ENCODE measurements at places on chromosomes 4 and X.

GRCh38 chr4:142129931-142130330 lies 493.5 kb downstream of the IL15 start:
- DNase-seq, result no peak

DNA sequence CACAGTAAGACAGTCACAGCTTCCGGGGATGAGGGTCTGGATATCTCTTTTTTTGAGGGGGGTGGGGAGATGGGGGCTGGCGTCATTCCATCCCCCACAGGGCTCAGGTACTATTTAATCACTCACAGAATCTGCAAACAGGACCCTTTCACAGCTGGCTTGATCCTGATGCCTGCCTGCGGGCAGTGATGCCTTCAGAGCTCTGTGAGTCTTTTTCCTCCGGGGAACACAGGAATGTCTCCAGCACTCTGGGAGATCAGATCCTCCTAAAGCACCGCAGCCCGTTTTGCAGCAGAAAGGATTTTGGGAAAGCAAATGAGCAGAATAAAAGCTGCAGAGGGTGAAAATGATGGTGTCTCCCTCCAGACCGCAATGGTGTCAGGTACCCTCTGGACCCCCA lies 13.2 kb upstream of the SHOX start:
- DNase-seq, result no peak

GRCh38 chr4:173556398-173557131 lies 26.5 kb upstream of the HAND2 start:
- DNase-seq, result no peak

- no peak for DNase-seq
Measured at GRCh38 chrX:130758072-130758471, 144.9 kb downstream of the ENOX2 start.

- DNase-seq, result no peak
Measured at GRCh38 chr4:68271851-68272357, 26.4 kb upstream of the TMPRSS11B start.

DNA sequence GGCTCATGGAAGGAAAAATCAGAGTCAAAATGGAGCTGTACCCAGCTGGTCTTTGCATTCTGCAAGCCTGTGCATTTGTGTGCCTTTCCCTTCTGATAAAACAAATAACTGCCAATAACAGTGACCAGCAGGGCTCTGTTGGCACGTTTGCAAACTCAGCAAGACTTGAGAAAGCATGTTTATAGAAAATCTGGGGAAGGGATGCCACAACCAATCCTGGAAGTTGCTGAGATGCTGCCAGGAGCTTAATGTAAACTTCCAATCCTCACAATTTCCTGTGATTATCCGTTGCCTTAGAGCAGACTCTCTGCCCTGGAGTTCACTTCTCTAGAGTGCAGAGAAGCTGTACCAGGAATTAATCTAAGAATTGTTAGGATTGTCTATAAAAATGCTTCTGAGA lies 6.9 kb upstream of the ANXA3 start:
- DNase-seq, result no peak

DNA sequence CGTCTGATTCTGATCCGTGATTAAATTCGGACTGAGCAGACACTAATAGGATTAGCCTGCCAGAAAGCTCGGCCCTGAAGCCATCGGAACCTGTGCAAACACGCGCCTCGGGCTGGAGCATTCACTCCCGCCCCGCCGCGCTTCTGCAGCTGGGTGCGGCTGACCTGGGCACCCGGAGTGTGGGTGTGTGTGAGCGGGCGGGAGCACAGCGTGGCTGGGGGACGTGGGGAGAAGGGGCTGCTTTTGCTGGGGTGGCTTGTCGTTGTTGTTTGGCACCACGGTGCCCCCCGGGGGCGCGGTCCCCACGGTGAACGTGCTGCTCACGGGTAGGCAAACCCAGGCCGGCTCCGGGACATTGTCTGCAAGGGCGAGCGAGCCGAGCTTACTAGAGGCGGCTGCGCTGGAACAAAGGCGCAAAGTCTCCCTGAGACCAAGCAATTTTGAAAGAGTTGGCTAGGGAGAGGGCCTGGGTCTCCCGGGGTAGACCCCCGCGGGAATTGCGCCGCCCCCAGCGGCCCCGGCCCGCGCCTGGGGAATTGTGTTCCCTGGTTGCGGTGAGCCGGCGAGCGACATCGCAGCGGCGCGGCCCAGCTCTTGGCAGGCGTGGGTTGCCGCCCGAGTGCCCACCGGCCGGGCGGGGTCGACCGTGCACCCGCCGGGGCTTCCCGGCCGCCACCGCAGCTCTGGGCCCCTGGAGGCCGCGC lies 1.4 kb downstream of the MAMLD1 start:
- DNase-seq, result no peak

- no peak for DNase-seq
Measured at GRCh38 chrX:114717921-114718320, 134.0 kb downstream of the HTR2C start.

- DNase-seq, result no peak
Measured at GRCh38 chr4:41744572-41745291, 3.8 kb downstream of the PHOX2B start.

- no peak for DNase-seq
Measured at GRCh38 chr4:72846280-72847111, 223.0 kb downstream of the COX18 start.

DNA sequence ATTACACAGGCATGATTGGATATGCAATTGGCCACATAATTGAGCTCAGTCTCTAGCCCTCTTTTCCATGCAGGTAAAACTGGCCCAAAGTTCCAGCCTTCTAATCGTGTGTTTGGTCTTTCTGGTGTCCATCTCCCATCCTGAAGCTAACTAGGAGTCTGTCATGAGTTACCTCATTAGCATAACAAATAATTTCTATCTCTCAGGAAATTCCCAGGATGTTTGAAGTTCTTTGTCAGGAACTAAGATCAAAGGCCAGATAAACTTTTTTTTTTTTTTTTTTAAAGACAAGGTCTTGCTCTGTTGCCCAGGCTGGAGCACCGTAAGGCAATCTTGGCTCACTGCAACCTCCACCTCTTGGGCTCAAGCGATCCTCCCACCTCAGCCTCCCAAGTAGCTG lies 15.8 kb downstream of the ATXN3L start:
- no peak for DNase-seq

All from stimulated activated CD8-positive, alpha-beta memory T cell treated with anti-CD3 and anti-CD28 coated beads, Interleukin-7, amount 100 ng/mL, for 1 hour (primary cell).